ENCODE measurements at places on chromosomes 11 and 22.

DNA sequence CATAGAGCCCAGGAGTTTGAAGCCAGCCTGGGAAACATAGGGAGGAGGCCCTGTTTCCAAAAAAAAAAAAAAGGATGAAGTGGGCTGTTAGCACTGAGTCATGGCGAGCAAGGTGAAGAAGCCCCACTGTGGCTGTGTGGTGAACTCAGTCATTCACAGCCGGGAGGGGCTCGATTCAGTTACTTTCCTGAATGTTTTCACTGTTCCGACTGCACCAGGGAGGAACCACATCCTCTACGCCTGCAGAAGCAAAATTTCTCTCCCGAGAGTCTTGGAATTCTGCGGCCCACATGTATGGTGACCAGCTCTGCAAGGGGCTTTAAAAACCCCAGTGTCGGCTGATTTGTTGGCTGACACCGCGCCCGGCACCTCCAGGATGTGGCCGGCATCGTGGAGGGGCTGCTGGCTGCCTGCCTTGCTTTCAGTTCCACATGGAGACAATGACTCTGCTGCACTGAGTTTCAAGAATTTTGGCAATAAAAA, 27.8 kb upstream of the GRAMD4 start:
- peak; percentile 43 for DNase-seq

GRCh38 chr22:50101870-50102565, 12.2 kb downstream of the MOV10L1 start:
- no peak for DNase-seq

DNA sequence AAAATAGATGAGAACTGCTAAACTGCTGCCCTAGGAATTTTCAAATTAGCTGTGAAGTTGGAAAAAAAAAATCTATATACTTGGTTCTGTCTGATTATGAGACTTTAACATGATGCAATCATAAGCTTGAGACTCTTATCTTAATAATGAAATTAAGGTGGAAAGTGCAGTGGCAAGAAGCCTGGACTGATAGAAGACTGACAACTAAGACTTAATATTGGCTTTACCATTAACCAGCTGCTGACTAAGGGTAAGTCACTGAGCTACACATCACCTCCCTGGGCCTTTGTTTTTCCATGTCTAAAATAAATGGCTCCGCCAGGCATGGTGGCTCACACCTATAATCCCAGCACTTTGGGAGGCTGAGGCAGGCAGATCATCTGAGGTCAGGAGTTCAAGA, 56.9 kb downstream of the SLC35F2 start:
- DNase-seq, result no peak

GRCh38 chr11:10937385-10937771, 79.5 kb upstream of the ZBED5 start:
- DNase-seq, result no peak

DNA sequence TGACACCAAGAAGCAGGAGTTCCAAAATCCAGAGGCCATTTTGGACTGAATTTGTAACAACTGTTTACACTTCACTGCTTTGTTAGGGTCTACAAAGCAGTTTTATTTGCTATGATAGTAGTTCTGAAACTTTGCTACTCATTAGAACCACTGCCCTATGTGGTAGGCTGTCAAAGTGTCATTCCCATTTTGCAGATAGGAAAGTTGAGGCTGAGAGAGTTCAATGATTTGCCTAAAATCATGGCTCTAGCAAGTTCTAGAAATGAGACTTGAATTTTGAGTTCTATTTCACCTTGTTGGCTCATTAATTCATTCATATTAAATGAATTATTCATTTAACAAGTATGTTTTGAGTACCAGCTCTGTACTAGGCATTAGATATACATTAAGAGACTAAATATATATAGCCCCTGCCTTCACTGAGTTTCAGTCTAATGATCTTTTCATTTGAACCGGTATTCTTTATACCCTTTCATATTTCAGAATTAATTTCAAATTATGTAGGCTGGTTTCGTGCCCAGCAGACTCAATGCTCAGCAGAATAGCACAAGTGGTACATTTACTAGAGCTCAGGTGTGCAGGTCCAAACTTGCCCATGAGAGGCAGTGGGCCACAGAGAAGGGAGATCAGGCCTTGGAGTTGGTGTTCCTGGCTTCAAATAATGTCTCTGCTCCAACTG, 93.5 kb downstream of the ME3 start:
- DNase-seq, result no peak

DNA sequence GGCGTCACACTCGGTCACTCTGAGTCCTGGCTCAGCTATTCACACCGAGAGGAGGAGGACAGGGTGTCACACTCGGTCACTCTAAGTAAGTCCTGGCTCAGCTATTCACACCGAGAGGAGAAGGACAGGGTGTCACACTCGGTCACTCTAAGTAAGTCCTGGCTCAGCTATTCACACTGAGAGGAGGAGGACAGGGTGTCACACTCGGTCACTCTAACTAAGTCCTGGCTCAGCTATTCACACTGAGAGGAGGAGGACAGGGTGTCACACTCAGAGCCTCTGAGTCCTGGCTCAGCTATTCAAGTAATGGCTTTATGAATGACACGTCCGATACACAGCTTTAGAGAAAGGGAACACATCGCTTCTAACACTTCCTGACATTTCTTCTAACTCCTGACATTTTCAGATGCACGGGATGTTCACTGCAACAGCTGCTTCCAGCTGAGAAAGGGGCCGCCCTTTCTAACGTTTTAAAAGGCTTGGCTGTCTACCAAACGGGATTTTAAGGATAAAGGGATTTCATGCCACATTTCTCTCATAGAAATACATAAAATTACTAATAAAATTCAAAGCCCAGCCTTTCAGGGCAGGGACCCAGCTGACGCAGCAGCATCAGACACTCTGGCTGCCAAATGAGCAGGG, 28.1 kb downstream of the DRD4 start:
- DNase-seq, result no peak
